ENCODE measurements at places on chromosomes 11 and 22.
A peak's percentile ranks its signal among the peaks of the same experiment; 100 is the strongest.

DNA sequence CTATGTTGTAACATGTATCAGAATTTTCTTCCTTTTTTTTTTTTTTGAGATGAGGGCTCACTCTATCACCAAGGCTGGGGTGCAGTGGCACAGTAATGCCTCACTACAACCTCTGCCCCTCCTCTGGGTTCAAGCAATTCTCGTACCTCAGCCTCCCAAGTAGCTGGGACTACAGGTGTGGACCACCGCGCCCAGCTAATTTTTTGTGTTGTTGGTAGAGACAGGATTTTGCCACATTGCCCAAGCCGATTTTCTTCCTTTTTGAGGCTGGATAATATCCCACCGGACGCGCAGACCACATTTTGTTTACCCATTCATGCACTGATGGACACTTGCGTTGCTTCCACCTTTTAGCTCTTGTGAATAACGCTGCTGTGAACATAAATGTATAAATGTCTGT lies 97.0 kb downstream of the BRD1 start:
- no peak for DNase-seq

GRCh38 chr11:67449116-67449844 lies 3.2 kb downstream of the GPR152 start:
- no peak for DNase-seq

GRCh38 chr11:34770111-34770510 lies 146.1 kb downstream of the APIP start:
- no peak for DNase-seq

- DNase-seq, result no peak
Measured at GRCh38 chr11:551131-551530, 9.4 kb downstream of the LMNTD2 start.

DNA sequence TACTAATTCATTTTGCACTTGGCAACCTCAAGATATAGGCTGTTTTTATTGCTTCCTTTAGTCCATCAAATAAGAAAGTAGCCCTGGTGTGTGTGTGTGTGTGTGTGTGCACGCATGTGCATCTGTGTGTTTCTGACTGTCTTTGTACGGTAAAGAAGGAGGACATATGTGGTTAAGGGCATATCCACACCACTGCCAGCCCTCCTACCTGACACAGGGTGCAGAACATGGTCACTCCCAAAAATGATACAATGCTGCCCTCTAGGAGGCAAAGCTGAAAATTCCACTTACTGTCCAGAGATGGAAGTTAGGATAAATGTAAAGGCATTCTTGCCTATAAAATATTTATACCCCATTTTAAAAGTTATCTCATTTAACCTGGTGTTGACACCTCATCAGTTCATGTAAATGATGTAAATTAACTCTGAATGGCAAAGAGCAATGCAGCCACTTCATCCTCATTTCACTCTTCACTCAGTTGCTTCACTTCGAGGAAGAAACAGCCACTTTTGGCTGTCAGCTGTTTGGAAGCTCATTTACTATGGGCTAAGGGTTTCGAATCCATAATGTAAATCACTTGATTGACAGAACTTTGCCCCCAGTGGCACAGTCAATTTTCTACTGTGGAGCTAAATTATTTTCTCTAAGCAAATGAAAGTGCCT lies 83.1 kb upstream of the MTNR1B start:
- peak; percentile 64 for DNase-seq

GRCh38 chr11:1765871-1766718 lies 2.4 kb upstream of the CTSD start:
- DNase-seq, result no peak

DNA sequence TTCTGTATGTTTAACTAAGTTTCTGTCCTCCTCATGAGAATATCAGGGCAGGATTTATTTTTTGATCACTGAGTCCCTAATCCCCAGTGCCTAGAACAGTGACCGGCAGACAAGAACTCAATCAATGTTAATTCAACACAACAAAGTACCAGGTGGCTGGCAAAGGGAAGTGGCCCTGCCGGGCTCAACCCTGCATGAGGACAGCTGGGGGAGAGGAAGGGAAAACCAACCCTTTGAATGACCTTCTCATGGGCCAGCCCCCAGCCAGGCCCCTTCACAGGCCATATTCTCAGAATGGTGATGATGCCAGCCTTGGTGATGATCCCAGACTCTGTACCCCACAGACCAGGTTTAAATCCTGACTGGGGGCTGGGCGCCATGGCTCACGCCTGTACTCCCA lies 1.4 kb upstream of the MFNG start:
- DNase-seq, result no peak

GRCh38 chr11:88424881-88425280 lies 87.3 kb upstream of the CTSC start:
- DNase-seq, result no peak

GRCh38 chr22:38177926-38178604 lies 3.6 kb downstream of the PLA2G6 start:
- peak; percentile 77 for DNase-seq

GRCh38 chr11:66014804-66015453 lies 3.1 kb downstream of the CST6 start:
- DNase-seq, result no peak

- DNase-seq, result no peak
Measured at GRCh38 chr22:33707581-33707980, 212.7 kb downstream of the LARGE1 start.

- no peak for DNase-seq
Measured at GRCh38 chr22:22682196-22682595, 37.8 kb downstream of the GGTLC2 start.

DNA sequence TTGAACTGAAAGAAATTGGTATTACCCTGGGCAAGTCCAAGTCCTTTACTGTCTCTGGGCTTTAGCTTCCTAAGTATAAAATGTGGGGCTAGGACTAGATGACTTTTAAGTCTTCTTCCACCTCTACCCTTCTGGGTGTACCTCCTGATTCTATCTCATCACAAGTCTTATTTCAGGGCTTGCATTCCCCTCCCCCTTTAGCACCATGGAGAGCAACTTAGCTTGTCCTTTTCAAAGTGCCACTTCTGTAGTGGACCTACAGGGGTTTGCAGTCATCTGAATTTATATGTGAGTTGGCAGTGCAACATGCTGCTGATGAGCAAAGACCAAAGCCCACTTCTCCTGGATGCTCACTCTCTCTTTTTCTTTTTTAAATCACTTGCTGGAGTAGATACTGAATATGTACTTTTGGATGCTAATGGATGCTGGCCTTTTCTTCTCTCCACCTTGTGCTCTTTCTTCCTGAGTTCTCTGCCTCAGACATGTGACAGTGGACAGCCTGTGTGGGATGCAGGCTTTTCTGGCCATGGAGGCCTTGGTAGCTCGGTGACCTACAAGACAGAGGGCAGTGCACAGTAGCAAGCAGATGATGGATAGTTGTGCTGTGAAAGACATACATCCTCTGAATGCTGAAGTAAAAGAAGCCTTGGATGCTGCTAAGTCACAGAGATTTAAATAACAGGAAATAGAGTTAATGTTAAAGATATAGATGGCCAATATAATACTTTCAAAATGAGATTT lies 185.0 kb downstream of the NELL1 start:
- no peak for DNase-seq

DNA sequence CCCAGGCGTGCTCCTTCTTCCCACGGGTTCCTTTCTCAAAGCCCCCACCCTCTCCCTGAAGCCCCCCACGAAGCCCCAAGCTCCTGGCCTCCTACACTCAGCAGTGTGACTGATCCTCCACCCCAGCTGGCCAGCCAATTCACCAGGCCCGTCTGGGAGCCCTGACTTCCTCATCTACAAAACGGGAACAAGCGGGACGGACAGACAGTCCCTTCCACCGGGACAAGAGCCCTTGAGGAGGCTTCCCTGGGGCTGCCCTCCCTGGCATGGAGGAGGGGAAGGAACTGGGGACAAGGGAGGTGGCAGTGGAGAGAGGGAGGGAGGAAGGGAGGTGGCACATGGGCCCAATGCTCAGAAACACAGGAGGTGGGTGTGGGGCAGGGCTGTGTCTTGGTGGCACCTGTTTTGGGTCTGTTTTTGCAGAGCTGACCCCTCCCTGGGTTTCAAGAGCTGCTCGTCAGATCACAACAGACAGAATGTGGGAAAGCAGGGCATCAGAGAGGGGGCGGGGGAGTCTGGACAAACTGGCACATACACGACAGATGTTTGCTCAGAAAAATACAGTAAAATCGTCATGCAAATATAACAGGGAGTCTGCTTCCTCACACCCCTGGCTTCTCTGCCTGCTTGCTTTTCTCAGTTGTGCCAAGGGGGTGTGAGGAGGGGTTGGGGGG lies 56.8 kb downstream of the ELFN2 start:
- DNase-seq, result no peak

Data from fibroblast of skin of right biceps (primary cell).